ENCODE measurements at places on chromosomes 4 and X.

GRCh38 chr4:87718217-87718835 is 68.2 kb downstream of the DMP1 start:
- H3K27me3 ChIP-seq = no peaks in the 10 kb centered on the region
- H3K4me1 ChIP-seq = no peaks in the 10 kb centered on the region
- no peak for DNase-seq
- no peaks in the 10 kb centered on the region for H3K36me3 ChIP-seq
- H3K27ac ChIP-seq = no peak overlapping the region
- no peak overlapping the region for H3K4me3 ChIP-seq

- H3K4me1 ChIP-seq = no peaks in the 10 kb centered on the region
- no peak for DNase-seq
- H3K36me3 ChIP-seq = no peaks in the 10 kb centered on the region
- H3K4me3 ChIP-seq = no peak overlapping the region
Observed at GRCh38 chr4:67727124-67727850, 26.3 kb upstream of the UBA6 start.

DNA sequence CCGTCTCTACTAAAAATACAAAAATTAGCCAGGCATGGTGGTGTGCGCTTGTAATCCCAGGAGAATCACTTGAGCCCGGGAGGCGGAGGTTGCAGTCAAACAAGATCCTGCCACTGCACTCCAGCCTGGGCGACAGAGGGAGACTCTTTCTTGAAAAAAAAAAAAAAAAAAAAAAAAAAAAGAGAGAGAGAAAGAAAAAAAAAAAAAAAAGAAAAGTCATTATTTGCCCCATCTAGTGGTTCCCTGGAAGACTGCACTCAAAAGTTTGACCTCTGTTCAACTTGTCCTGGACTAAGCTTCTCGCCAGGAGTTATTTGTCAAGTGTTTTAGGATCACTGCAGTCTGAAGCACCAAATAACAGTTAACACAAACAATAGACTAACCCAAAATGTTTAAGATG is 45.3 kb upstream of the KCTD8 start:
- no peaks in the 10 kb centered on the region for H3K27me3 ChIP-seq
- H3K4me3 ChIP-seq = no peak overlapping the region
- no peaks in the 10 kb centered on the region for H3K4me1 ChIP-seq
- DNase-seq = peak; percentile 2
- H3K27ac ChIP-seq = no peak overlapping the region
- no peaks in the 10 kb centered on the region for H3K36me3 ChIP-seq

- no peak for DNase-seq
- no peaks in the 10 kb centered on the region for H3K27me3 ChIP-seq
- H3K4me1 ChIP-seq = no peaks in the 10 kb centered on the region
- no peak overlapping the region for H3K4me3 ChIP-seq
- peaks cover 33% of the 10 kb centered on the region for H3K36me3 ChIP-seq
Observed at GRCh38 chrX:111731351-111731750, 50.4 kb downstream of the ALG13 start.

- DNase-seq = no peak
- H3K27me3 ChIP-seq = no peaks in the 10 kb centered on the region
- H3K36me3 ChIP-seq = no peaks in the 10 kb centered on the region
- H3K4me1 ChIP-seq = no peaks in the 10 kb centered on the region
- no peak overlapping the region for H3K27ac ChIP-seq
- no peak overlapping the region for H3K4me3 ChIP-seq
Observed at GRCh38 chr4:133801883-133802282, 399.7 kb downstream of the PABPC4L start.

GRCh38 chr4:107388736-107389274 is 331.2 kb downstream of the PAPSS1 start:
- H3K27me3 ChIP-seq = no peaks in the 10 kb centered on the region
- DNase-seq = no peak
- no peak overlapping the region for H3K4me3 ChIP-seq
- no peaks in the 10 kb centered on the region for H3K36me3 ChIP-seq
- H3K4me1 ChIP-seq = no peaks in the 10 kb centered on the region

- no peaks in the 10 kb centered on the region for H3K36me3 ChIP-seq
- peaks cover 72% of the 10 kb centered on the region for H3K4me1 ChIP-seq
Observed at GRCh38 chr4:38670109-38670901, 6.3 kb downstream of the KLF3 start.

DNA sequence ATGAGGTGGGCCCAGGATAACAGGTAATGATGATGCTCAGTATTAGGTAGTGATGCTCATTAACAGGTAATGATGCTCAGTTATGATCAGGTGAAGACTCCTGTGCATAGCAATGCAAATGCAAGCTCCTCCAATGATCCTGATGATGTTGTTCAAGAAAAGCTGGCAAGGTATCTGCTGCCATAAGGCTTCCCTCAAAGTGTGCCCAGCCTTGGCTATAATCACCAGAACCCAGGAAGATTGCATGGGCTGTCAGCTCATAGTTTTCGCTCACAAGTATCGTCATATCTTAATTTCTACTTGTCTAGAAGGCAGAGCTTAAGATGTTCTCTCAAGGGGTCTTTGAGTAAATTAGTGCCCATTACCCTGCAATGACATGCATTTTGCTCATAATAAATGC is 366.2 kb upstream of the CLNK start:
- H3K4me3 ChIP-seq = no peak overlapping the region
- no peaks in the 10 kb centered on the region for H3K36me3 ChIP-seq
- H3K27me3 ChIP-seq = no peaks in the 10 kb centered on the region

DNA sequence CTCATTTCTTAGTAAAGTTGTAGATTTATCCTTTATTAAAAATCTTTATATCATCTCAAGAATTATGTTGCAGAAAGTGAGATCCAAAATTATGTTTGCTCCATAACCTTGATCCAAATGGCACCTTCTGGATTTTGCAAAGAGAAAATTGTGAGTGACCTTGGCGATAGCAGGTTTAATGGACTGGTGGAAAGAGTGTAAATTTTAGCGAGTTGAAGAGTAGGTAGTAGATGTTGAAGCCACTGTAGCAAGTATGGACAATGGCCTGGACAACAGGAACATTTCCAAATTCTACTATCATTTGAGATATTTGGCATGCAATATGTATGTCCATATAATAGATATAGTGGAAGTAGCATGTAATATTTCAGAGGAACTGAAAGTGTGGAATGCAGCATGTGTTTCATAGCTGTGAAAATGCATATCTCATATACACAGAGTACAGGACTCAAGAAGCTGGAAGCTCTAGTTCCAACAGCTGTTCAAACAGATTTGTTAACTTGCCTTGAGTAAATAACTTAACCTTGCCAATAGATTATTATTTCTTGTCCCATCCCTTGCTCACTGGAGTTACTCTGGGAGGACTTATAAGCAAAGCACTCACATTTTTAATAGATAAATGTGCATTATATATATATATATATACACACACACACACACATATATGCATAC is 152.5 kb upstream of the TLL1 start:
- no peaks in the 10 kb centered on the region for H3K27me3 ChIP-seq
- H3K4me1 ChIP-seq = no peaks in the 10 kb centered on the region
- no peak for DNase-seq
- no peak overlapping the region for H3K4me3 ChIP-seq

DNA sequence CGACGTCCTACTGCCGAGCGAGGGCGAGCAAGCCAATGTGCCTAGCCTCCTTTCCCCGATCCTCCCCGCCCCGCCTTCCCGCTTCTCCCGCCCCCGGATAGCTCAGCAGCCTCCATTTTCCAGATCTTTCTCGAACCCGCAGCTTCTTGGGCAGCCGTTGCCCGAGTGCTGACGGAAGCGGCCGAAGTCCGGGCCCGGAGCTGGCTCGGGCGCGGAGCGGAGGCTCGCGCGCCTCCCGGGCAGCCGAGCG is 172 bp upstream of the HSPA4L start:
- H3K36me3 ChIP-seq = no peaks in the 10 kb centered on the region
- DNase-seq = peak; percentile 89
- H3K4me1 ChIP-seq = no peaks in the 10 kb centered on the region
- peak overlapping the region; percentile 70 for H3K27ac ChIP-seq
- H3K4me3 ChIP-seq = peak overlapping the region; percentile 62

DNA sequence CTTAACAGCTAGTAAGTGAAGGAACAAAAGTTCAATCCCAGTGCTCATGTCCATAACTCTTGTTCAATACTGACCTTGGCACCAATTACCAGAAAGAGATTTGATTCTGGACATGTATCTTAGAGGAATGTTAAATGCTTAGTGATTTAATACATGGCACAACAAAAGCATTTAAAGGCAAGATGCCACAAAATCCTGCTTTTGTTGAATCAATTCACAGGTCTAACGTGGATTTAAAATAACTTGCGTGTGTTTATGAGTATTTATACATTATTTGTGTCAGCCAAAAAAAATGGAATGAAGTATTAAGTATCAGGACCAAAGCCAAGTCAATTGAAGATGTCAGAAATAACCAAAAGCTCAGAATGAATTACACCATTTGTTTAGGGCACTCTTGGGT is 85.4 kb upstream of the GIMD1 start:
- no peak for DNase-seq
- no peaks in the 10 kb centered on the region for H3K27me3 ChIP-seq
- no peak overlapping the region for H3K4me3 ChIP-seq

DNA sequence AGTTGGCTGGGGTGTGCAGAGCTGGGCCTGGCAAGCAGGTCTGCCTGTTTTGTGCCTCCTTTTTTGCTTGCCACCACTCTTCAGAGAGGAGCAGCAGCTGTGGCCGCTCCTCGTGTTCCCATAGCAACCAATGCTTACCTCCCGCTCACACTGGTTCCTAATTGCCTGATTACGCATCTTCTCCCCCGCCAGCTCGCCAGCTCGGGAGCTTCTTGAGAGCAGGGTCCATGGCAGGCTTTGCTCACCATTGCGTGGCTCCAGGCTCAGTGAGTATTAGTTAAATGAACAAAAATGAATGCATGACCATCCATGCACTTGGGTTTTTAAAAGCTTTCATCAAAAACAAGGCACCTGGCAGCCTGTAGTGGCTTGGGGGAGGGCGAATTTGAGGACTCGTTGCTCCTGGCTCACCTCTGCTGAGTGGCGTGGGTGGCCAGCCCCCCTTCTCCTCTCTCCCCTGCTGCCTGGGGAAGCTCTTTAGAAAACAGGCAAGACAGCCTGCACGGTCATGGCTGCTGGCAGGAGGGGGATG is 14.2 kb upstream of the PJA1 start:
- no peaks in the 10 kb centered on the region for H3K36me3 ChIP-seq
- no peaks in the 10 kb centered on the region for H3K27me3 ChIP-seq
- no peaks in the 10 kb centered on the region for H3K4me1 ChIP-seq
- no peak overlapping the region for H3K27ac ChIP-seq

- H3K4me3 ChIP-seq = no peak overlapping the region
- H3K27me3 ChIP-seq = no peaks in the 10 kb centered on the region
- DNase-seq = no peak
- no peak overlapping the region for H3K27ac ChIP-seq
- H3K36me3 ChIP-seq = no peaks in the 10 kb centered on the region
Observed at GRCh38 chrX:95995583-95995982, 689.1 kb upstream of the DIAPH2 start.
